ENCODE measurements at places on chromosomes 11 and 22. TPM values are rescaled to one million over a fixed set of nuclear protein-coding genes. Genes with fewer than 3 reads are reported as not detected.

The UPB1 gene
- polyA plus RNA-seq: 0.37 TPM

The GP1BB gene
- polyA plus RNA-seq: 8.4 TPM

The BIRC2 gene
- 47.2 TPM for polyA plus RNA-seq

The PHOX2A gene
- polyA plus RNA-seq: not detected

The SLC5A4 gene
- 0.62 TPM for polyA plus RNA-seq

The ARHGAP42 gene
- polyA plus RNA-seq: 28.1 TPM

The TRIM51 gene
- polyA plus RNA-seq: not detected

The TTC28 gene
- polyA plus RNA-seq: 29.9 TPM

The INSC gene
- polyA plus RNA-seq: 2.0 TPM

The OMP gene
- not detected for polyA plus RNA-seq

The MRGPRE gene
- not detected for polyA plus RNA-seq

The TMEM191C gene
- polyA plus RNA-seq: 0.25 TPM

The CEND1 gene
- 0.61 TPM for polyA plus RNA-seq

The KCNA4 gene
- 0.60 TPM for polyA plus RNA-seq

The MS4A1 gene
- polyA plus RNA-seq: not detected

The MTMR3 gene
- polyA plus RNA-seq: 24.5 TPM

The DNAJB13 gene
- 0.23 TPM for polyA plus RNA-seq

The ACR gene
- not detected for polyA plus RNA-seq

The FGF19 gene
- polyA plus RNA-seq: 0.92 TPM

The CNTN5 gene
- polyA plus RNA-seq: 4.6 TPM

Measured in muscle of back (tissue), 13 donors.